ENCODE measurements at places on chromosomes 3 and 15. TPM values are rescaled to one million over a fixed set of nuclear protein-coding genes. Genes with fewer than 3 reads are reported as not detected.

Gene RPUSD2
- total RNA-seq = 13.4 TPM

Gene CDHR4
- total RNA-seq = not detected

Gene GABRR3
- total RNA-seq = not detected

Gene PYGO1
- total RNA-seq = 0.55 TPM

Gene IQCF5
- total RNA-seq = not detected

Gene AHSG
- total RNA-seq = not detected

Gene ARL6IP5
- 78.1 TPM for total RNA-seq

Gene ZKSCAN7
- total RNA-seq = 6.4 TPM

Gene GOLGA8M
- not detected for total RNA-seq

Gene GRIP2
- 0.16 TPM for total RNA-seq

Gene SLC24A5
- not detected for total RNA-seq
